GM18507 (cell line): ENCODE measurements at places on chromosomes 1 and 21.

DNA sequence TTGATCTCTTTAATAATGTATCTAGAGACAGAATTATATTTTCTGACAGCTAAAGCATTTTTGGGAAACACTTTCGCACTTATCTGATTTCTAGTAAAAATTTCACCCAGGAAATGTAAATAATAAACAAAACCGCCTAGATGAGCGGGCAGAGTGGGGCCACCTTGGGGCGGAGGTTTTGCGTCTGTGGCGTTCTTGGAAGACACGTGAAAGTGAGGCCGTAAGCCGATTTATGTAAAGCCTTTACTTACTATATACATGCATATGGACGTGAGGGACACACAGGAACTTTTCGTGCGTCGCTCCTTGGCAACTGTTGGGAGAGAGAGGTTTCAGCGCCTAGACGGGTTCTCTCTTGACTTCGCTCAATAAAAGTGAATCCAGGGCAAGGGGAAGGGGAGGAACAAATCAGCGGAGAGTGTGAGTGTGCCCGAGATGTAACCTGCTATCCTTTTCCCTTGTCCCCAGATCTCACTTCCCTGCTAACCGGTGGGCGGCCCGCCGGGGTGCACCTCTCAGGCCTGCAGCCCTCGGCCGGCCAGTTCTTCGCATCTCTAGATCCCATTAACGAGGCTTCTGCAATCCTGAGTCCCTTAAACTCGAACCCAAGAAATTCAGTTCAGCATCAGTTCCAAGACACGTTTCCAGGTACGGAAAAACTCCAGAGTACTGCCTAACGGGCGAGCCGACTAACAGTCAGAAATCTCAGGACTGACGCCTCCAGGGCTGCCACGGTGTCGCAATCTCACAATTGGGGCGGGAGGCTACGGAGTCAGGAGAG is 1.7 kb downstream of the HLX start:
- no peak for DNase-seq

DNA sequence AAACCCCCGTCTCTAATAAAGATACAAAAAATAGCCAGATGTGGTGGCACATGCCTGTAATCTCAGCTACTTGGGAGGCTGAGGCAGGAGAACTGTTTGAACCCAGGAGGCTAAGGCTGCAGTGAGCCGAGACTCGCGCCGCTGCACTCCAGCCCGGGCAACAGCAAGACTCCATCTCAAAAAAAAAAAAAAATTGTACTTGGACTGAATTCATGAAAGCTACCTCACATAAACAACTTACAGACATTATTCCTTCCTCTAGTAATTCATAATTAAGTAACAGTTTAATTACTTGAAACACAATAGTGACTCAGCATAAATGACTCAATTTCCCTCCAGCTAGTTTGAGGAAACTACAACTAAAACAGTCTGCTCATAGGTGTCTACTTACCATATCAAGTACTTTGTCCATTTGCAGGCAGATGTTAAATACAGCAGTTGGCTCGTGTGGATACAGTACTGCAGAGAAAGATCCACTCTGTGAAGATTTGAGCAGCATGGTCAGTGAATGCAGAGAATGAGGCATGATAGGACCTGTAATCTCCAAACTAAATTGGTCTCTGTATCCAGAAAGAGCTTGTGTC is 9.4 kb downstream of the DONSON start:
- DNase-seq, result no peak

GRCh38 chr1:30683699-30684098 is 39.7 kb downstream of the MATN1 start:
- no peak for DNase-seq

DNA sequence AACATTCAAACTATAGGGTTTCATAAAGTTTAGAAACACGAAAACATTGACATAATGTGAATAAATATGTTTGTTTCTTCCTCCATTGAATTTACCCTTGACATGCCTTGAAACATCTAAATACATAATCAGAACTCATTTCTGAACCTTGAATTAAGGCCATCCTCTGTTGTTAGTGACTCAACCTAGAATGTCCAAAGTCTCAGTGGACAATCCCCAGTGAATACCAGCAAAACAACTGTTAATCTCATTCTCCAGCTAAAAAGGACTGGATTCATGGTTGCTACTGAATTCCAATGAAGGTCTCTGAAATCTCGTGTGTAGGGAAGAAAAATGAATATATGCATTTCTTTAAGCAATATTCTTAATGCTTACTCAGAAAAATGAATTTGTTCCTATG is at the start of gene OR2L2:
TSS of gene OR2L2 (plus strand) at position 301 of the 400 bp plus-strand sequence. CDS start 8,198 bp downstream, outside the sequence.
- no peak for DNase-seq
